Forelimb muscle (tissue), 1 donor: ENCODE measurements at places on chromosomes 1 and 21. TPM values are rescaled to one million over a fixed set of nuclear protein-coding genes. Genes with fewer than 3 reads are reported as not detected.

The AJAP1 gene
- 0.61 TPM for polyA plus RNA-seq

The CHI3L2 gene
- polyA plus RNA-seq: 0.30 TPM

The TMEM79 gene
- 4.3 TPM for polyA plus RNA-seq

The AMPD1 gene
- polyA plus RNA-seq: 122 TPM

The HSPG2 gene
- polyA plus RNA-seq: 223 TPM

The SPRR2D gene
- not detected for polyA plus RNA-seq

The MAP3K21 gene
- polyA plus RNA-seq: 0.20 TPM

The ESRRG gene
- polyA plus RNA-seq: 17.9 TPM

The TDRD10 gene
- polyA plus RNA-seq: 2.3 TPM

The CYP4X1 gene
- 3.7 TPM for polyA plus RNA-seq

The DISP1 gene
- 7.1 TPM for polyA plus RNA-seq

The SLC1A7 gene
- 0.24 TPM for polyA plus RNA-seq

The FCRL2 gene
- 0.11 TPM for polyA plus RNA-seq

The ARV1 gene
- polyA plus RNA-seq: 14.7 TPM

The FMO5 gene
- 2.7 TPM for polyA plus RNA-seq

The LCA5L gene
- 1.3 TPM for polyA plus RNA-seq

The FCAMR gene
- not detected for polyA plus RNA-seq

The SAMD13 gene
- 10.4 TPM for polyA plus RNA-seq
